ENCODE measurements at places on chromosomes 1 and 21. TPM values are rescaled to one million over a fixed set of nuclear protein-coding genes. Genes with fewer than 3 reads are reported as not detected.
A peak's percentile ranks its signal among the peaks of the same experiment; 100 is the strongest.

DNA sequence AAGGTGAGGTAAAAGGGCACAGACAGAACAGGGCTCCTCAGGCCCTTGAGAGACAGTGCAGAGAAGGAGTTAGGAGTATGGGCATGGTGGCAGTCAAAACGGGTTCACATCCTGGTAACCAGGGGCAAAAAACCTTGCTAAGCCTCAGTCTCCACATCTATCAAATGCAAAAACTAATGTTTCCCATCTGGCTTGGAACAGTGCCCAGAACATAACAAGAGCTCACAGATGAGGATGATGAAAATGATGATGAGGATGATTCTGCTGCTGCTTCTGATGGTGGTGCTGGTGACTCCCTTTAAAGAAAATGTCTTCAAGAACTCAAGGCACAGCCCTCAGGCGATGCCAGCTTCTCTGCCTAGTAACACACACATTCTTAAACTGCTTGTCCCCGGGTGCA is 24.1 kb downstream of the HHIPL2 start:
- peak; percentile 17 for DNase-seq

The SIK1 gene
- polyA plus RNA-seq, result 0.57 TPM

The TUFT1 gene
- 8.8 TPM for polyA plus RNA-seq

The GSTM2 gene
- polyA plus RNA-seq, result 157 TPM

DNA sequence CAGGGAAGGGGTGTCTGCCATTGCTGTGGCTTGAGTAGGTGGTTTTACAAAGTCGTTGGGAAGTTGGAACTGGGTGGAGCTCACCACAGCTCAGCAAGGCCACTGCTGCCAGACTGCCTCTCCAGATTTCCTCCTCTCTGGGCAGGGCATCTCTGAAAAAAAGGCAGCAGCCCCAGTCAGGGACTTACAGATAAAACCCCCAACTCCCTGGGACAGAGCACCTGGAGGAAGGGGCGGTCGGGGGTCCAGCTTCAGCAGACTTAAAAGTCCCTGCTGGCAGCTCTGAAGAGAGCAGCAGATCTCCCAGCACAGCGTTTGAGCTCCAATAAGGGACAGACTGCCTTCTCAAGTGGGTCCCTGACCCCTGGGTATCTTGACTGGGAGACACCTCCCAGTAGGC is 124.2 kb downstream of the LHX8 start:
- DNase-seq, result no peak

DNA sequence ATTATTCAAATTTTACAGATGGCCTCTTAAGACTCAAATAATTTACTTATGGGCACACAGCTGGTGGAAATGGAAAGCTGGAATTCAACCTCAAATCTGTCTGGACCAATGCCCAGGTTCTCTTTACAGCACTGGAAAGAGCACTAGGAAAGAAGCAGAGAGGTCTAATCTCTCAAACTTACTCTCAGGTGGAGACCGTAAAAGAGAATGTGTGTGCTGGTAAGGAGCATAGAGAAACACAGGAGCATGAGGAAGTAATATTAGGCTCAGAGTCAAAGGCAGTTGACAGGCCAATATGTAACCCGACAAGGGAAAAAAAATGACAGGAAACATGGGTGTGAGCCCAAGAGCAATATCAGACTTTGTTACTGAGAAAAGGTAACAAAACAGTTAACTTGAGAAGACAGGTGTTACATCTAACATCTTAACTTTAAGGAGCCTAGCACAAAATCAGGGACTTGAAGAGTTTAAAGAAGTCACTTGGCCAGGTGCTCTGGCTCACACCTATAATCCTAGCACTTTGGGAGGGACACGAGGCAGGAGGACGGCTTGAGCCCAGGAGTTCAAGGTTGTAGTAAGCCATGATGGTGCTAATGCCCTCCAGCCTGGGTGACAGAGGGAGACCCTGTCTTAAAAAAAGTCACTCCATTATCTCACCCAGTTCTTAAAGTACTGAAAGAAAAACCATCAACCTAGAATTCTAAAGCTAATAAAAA is 20.7 kb downstream of the PPP1R15B start:
- no peak for DNase-seq

The TRABD2B gene
- 5.5 TPM for polyA plus RNA-seq

DNA sequence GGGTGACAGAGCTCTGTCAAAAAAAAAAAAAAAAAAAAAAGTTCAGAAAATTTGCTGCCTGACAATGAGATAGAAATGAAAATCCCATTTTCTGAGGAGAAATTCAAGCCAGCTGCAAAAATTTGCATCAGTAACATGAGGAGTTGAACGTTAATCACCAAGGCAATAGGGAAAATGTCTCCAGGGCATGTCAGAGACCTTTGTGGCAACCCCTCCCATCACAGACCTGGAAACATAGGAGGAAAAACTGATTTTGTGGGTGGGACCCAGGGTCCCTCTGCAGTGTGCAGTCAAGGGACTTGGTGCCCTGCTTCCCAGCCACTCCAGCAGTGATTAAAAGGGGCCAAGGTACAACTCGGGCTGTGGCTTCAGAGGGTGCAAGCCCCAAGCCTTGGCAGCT is 615.4 kb downstream of the RWDD3 start:
- no peak for DNase-seq

GRCh38 chr1:112316254-112316913 is 79.6 kb upstream of the CTTNBP2NL start:
- no peak for DNase-seq

GRCh38 chr1:1955621-1956094 is 36.6 kb upstream of the TMEM52 start:
- DNase-seq, result no peak

- no peak for DNase-seq
Measured at GRCh38 chr1:33852711-33853110, 11.2 kb upstream of the HMGB4 start.

- no peak for DNase-seq
Measured at GRCh38 chr1:248402748-248403147, at the start of gene OR2T1. Gene OR2T1, plus strand, starts transcription at chr1:248403048. Its CDS starts 3,100 bp downstream, at chr1:248406148.

The RGS8 gene
- not detected for polyA plus RNA-seq

GRCh38 chr1:103859721-103860120 is 110.0 kb downstream of the AMY1C start:
- DNase-seq, result no peak

DNA sequence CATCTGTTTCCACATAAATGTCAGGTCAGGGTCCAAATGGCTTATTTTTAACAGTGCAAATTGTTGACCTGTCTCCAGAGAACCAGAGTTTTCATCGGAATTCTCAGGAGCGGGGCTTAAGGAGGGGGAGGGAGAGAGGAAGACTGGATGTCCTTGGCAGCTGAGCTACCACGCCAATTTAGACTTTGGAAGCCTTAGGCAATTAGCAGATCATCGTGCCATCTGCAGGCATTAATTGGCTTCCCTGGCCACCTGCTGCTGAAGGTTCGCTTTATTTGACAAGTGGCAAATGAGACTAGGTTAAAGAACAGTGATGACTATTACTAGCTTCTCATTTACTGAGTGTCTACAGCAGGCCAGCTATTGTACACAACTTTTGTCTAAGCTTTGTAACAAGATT is 43.7 kb downstream of the HLX start:
- DNase-seq, result no peak

GRCh38 chr1:38444311-38444710 is 397.7 kb upstream of the POU3F1 start:
- DNase-seq, result no peak

DNA sequence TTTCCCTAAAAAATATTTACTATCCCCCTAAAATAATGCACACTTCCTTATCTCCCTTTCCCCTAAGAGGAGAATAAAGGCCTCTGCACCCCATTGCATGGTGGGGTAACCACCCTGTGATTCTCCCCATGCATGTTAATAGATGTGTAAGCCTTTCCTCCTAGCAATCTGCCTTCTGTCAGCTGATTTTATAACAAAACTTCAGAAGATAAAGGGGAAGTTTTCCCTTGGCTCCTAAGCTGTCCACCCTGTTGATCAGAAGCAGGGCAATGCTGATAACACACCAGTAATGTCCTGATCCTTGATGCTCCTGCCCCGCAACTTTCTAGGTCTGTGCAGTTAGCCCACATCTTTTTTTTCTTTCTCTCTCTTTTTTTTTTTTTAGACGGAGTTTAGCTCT is 11.4 kb upstream of the RNF187 start:
- DNase-seq, result no peak

The FABP3 gene
- 134 TPM for polyA plus RNA-seq

- no peak for DNase-seq
Measured at GRCh38 chr1:230863449-230863848, 4.9 kb downstream of the C1orf198 start.

The FCAMR gene
- polyA plus RNA-seq, result not detected

The IBA57 gene
- 5.3 TPM for polyA plus RNA-seq

DNA sequence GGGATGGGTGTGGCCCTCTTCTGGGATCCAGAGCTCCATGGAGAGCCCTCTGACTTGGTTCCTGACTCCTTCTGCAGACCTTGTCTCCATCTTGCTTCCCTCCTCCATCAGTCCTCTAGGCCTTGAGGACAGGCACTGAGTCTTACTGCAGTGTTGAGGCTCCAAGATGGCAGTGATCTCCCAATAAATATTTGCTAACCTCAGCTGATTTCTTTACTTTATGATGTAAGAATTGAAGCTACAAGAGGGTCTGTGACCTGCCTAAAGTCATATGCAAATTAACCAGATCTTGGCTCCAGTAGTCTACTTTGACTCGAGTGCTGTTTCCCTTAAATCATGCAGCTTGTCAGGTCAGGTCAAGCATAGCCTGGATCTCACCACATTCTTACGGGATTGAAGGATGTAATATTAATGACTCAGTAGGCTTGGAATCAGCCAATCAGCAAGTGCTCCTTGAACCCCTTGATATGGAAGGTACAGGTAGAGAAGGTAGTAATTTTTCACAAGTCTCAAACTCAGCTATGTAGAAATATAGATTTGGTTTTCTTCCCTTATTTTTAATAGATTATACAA is 93.0 kb downstream of the CLIC6 start:
- no peak for DNase-seq

- peak; percentile 50 for DNase-seq
Measured at GRCh38 chr1:7646981-7647901, 123.9 kb upstream of the VAMP3 start.

DNA sequence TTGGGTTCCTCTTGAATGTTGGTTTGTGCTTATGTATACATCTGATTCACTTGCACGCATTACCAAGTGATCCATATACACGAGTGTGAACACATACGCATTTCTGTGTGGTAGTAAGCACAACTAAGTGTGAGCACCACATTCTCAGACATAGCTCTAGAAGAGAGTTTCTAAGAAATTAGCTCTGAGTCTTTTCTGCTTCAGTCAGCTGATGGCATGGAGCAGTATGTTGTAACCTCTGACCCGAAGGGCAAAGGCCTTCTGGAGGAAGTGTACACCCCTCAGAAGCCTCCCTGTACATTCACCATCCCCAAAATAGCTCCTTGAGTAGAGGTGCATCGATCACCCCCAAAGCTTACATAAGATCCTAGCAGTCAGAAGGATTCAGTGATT is 183.7 kb downstream of the KIF26B start:
- no peak for DNase-seq

The GRIK1 gene
- polyA plus RNA-seq, result 0.49 TPM

GRCh38 chr21:41709965-41710822 is 56.7 kb downstream of the RIPK4 start:
- no peak for DNase-seq

The SIM2 gene
- 19.9 TPM for polyA plus RNA-seq

The CD160 gene
- 1.1 TPM for polyA plus RNA-seq

DNA sequence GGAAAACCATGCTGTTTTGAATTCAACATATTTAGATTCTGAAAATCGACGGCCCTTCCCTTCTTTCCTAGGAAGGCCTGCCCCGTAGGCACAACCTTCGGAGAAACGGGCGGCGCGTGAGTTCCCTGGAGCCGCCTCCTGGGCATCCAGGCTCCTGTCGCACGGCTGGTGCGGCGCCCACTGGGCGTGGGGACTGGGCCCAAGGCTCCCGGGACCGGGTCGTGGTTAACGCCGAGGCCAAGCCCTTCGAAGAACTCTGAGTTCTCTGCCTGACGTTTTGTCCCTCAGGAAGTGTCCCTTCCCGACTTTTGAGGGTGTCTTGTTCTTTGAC is 19.2 kb upstream of the TBX15 start:
- DNase-seq, result no peak

The NTMT2 gene
- polyA plus RNA-seq, result 10.6 TPM

- DNase-seq, result no peak
Measured at GRCh38 chr1:39892601-39893595, 8.8 kb downstream of the MYCL start.

- no peak for DNase-seq
Measured at GRCh38 chr1:205782627-205783432, 7.5 kb upstream of the RAB29 start.

DNA sequence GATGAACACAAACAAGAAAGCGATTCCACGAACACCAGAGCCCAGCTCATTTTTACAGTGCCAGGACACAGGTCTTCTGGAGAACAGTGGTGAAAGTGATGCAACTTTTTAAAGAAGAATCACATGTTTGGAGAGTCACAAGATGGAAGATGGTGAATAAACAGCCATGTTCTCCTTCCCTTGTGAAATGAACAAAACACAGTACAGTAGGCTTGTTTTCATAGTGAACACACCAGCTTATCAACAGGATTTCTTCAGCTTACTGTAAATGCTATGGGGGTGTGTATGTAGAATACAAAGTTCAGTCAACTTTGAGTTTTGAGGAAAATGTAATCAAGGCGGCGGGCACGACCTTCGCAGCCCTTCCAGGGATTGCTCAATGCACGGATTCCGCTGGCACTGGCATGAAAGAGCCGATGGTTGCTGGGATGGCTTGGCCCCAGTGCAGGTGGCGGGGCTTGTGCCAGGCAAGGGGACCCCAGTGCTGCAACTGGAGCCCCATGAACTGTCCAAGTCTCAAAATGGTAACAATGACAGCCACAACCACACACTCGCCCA is 9.7 kb downstream of the TMPRSS3 start:
- DNase-seq, result no peak

The CD58 gene
- 9.8 TPM for polyA plus RNA-seq

GRCh38 chr1:16905110-16905867 is 9.5 kb downstream of the RNU1-2 start:
- no peak for DNase-seq

GRCh38 chr1:107840725-107841124 is 124.3 kb downstream of the VAV3 start:
- no peak for DNase-seq

The FBXO2 gene
- polyA plus RNA-seq, result 0.58 TPM

- DNase-seq, result no peak
Measured at GRCh38 chr1:12472798-12473551, 145.0 kb downstream of the DHRS3 start.

DNA sequence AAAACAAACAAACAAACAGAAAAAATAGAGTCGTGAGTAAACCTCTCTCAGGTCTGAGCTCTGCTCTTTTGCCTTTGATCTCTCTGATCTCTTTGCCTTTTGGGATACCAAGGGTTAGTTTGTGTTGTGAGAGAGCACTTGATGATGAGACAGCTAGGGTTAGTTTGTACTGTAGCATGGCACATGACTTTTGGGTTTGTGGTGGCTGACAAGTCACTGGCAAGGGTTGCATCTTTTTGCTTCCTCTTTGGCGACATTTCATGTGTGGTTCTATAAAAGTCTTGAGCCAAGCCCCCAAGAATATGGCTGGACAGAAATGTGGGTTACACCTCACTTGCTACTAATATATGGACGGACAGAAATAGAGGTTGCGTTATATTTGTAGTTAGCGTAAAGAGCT is 60.5 kb downstream of the TESK2 start:
- no peak for DNase-seq

- no peak for DNase-seq
Measured at GRCh38 chr1:113247355-113247754, 143.0 kb upstream of the MAGI3 start.

- no peak for DNase-seq
Measured at GRCh38 chr1:3889936-3890335, 10.1 kb downstream of the C1orf174 start.

The LCE2A gene
- polyA plus RNA-seq, result not detected

The CBR3 gene
- 2.1 TPM for polyA plus RNA-seq

GRCh38 chr21:32782698-32783097 is 11.1 kb upstream of the PAXBP1 start:
- no peak for DNase-seq

GRCh38 chr1:76770979-76771378 is 96.3 kb upstream of the ST6GALNAC5 start:
- no peak for DNase-seq
